ENCODE measurements at places on chromosomes 1 and 21.

GRCh38 chr1:58204284-58204683 lies 342.2 kb downstream of the OMA1 start:
- no peak for DNase-seq

DNA sequence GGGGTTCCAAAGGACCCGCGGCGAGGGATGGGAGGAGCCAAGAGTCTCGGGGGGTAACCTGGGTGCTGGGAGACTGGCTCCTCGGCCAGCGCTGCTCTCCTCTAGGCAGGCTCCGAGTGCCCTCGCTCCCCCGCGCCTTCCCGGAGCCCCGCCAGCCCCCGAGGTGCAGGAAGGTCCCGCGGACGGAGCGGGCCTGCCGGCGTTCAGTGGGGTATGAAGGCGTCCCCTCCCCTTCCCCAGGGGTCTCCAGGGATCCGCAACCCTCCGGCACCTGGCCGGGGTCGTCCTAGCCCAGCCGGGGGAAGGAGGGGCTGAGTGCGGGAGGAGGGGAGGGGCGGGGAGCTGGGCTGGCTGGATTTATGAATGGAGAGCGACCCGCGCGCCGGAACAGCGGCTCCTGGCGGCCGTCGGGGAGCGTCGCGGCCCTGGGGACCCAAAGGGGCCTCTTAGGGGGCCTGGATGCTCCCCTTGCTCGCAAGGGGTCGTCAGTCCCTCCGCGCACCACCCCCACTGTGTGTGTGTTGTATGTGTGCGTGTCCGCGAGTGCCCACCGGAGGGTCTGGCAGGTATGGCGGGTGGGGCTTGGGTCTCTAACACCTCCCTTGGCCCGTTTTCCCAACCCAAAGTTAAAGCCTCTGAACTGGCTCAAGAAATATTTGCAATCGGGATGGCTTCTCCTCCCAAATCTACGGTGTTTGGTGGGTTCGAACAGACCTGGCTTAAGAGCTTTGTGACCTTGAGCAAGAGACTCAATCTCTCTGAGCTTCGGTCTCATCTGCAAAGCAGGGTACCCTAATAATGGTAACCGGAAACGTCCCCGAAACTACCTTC lies 642 bp downstream of the HCRTR1 start:
- peak; percentile 66 for DNase-seq

DNA sequence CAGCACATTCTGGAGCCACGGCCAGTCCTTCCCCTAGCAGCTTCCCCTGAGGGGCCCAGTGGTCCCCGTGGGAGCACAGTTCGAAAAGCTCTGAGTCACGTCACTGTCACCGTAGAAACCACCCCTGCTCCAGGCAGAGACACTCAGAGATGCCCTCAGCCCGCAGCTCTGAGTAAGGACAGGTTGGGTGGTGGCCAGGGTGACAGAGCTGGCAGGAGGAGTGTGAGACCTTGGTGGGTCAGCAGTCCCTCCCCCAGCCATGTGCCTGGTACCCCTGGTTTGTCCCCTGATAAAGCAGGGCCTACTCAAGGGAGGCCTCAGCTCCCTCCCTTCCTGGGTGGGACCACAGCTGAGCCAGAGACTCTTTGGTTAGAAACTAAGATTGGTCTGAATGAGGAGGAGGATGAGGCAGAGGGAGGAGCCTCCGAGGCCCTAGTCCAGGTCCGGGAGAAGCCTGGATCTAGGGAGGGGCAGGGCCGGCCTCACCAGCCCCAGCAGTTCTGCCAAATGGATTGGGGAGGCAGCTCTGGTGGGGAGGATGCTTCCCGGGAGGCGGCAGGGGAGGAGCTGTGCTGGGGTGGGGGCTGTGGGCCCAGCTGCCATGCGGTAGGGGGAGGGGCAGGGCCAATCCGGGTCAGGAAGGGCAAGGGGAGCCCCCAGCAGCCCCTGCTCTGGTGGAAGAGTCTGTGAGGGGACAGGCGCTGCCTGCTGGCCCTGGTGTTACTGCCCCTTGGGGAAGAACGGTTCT lies 55.2 kb downstream of the SLC9A1 start:
- no peak for DNase-seq

DNA sequence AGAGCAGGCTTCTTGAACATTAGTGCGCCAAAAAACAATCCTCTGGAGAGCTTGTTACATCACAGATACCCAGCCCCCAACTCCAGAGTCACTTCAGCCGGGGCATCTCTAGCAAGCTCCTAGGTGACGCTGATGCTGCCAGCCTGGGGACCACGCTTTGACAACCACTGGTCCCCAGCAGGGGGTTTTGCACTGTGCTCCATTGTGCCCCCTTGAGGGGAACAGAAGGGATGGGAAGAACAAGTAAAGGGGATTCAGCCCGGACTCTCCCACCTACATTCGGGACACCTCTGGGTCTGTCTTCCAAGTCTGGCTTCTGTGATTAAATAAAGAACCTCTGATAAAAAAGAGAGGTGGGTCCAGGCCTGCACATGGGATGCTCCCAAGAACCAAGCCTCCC lies 60.4 kb downstream of the ATP5PO start:
- no peak for DNase-seq

DNA sequence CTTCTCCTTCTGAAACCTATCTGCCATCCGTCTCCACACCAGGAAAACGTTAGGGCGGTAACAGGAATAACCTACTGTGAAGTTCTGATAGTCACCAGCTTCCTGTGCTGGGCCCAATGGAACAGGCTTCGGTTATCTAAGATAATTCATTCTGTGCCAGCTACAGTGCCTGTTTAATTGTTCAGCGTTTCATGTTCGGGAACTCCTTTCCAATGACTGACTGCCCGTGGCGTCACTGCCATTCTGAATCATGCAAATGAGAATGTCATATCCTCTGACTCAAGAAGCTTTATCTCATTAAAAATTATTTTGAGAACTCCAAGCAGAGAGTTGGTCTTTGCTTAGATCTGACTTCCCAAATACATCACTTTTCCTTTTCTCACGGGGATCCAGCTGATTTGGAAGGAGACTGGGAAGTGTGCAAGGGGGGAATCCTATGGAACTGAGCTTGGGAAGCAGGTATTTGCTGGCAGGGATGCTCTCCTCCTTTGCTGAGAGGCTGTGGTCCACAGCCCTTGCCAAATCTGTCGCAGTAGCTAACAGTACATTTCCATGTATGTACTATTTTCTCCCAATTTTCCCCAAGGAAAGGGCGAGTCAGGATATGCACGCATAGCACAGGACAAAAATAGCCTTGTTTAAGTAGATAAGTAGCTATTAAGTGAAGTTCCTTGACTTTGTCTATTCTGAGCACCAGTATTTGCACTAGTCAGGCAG lies 358.7 kb downstream of the LTN1 start:
- no peak for DNase-seq

DNA sequence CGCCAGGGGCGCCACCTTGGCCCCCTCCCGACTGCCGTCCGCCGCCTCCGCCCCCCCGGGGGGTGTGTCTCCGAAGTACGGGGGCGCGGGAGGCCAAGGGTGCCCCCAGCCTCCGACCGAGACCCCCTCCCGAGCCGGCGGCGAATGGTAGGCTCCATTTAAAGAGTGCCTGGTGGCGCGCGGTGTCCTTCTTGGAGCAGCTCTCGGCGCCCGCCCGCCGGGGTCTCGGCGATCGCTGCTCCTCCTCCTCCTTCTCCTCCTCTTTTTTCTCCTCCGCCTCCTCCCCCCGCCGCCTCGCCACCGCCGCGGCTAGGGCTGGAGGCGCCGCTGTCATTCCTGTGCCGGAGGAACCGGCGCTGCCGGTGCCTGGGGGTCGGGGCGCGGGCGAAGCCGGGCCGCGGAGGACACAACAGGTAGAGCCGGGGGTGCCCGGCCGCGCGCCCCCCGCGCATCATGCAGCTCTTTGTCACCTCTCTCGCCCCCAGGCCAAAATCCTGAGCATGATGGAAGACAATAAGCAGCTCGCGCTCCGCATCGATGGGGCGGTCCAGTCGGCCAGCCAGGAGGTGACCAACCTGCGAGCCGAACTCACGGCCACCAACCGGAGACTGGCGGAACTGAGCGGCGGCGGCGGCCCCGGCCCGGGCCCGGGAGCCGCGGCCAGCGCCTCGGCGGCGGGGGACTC lies at the start of gene KAZN:
TSS of gene KAZN (plus strand) at position 188 of the 685 bp plus-strand sequence.
- no peak for DNase-seq

GRCh38 chr1:228180271-228180958 lies 14.8 kb downstream of the IBA57 start:
- DNase-seq: no peak

GRCh38 chr1:2023187-2023586 lies 4.0 kb downstream of the GABRD start:
- DNase-seq: no peak

GRCh38 chr1:228283476-228284147 lies 75.8 kb downstream of the OBSCN start:
- DNase-seq: no peak

- no peak for DNase-seq
Measured at GRCh38 chr1:15259622-15260007, 12.6 kb downstream of the FHAD1 start.

DNA sequence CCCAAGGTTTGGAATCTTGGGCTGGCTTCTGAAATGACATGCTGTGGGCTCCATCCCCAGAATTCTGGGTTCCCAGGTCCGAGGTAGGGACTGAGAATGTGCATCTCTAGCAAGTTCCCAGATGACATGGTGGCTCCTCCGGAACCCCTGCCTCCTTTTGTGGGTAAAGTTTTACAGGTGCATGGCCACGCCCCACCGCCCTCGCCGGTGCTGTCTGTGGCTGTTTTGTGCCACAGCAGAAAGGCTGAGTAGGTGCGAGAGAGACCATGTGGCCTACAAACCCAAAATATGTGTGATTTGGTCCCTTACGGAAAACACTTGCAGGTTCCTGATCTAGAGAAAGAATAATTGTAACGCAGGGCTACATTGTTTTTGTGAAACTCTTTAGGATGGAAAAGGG lies 30.9 kb downstream of the SKI start:
- DNase-seq: no peak

DNA sequence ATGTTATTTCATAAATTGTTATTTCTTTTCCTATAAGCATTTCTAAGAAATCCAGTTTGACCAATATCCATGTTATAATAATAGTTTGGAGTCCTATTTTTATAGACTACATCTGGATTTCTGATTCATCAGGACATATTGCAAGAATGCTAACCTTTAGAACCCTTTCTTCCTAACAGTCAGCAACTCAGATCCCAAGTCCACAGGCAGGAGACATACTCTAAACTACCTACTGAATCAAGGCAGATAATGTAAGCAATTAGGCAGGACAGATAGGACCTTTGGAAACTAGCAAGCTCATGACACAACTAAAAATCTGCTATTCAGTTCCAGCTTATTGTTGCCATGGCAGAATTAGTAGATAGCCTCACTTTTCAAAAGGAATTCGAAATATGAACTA lies 104.1 kb downstream of the DENND1B start:
- DNase-seq: no peak

DNA sequence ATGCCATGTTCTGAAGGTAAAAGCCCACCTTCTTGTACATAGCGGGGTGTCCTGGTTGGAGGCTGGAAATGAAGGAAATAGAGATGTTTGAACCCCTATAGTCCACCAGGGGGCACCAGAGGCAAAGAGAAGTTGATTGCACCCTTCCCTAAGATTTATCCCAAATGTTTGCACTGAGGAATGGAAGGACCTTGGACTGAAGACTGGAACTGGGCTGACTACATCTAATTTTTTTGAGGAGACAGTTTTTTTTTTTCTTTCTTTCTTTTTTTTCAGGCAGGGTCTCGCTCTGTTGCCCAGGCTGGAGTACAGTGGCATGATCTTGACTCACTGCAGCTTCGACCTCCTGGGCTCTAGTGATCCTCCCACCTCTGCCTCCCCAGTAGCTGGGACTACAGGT lies 55.3 kb upstream of the EIF4G3 start:
- DNase-seq: peak; percentile 33

DNA sequence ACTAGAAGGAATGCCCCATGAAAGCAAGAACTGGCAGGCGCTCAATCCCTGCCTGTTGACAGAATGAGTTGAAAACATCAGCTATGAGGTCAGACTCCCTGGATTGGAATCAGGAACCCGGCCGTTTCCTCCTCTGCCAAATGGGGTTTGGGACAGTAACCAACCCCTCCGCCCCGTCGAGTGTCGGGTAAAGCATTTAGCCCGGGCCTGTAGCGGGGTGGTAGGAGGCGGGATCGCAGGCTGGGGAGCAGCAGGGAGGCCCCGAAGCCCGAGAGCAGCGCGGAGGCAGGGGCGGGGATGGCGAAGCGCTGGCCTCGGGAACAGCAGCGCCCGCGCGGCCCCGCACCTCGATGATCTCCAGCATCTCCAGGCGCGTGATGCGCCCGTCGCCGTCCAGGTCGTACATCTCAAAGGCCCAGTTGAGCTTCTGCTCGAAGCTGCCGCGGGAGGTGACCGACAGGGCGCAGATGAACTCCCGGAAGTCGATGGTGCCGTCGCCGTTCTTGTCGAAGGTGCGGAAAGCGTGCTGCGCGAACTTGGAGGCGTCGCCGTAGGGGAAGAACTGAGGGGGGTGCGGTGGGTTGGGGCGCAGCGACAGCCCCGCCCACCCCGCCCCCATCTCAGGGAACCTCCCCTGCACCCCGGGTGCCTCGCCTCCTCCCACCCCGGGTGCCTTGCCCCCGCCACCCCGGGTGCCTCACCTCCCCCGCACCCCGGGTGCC lies 7.5 kb downstream of the HPCAL4 start:
- no peak for DNase-seq

DNA sequence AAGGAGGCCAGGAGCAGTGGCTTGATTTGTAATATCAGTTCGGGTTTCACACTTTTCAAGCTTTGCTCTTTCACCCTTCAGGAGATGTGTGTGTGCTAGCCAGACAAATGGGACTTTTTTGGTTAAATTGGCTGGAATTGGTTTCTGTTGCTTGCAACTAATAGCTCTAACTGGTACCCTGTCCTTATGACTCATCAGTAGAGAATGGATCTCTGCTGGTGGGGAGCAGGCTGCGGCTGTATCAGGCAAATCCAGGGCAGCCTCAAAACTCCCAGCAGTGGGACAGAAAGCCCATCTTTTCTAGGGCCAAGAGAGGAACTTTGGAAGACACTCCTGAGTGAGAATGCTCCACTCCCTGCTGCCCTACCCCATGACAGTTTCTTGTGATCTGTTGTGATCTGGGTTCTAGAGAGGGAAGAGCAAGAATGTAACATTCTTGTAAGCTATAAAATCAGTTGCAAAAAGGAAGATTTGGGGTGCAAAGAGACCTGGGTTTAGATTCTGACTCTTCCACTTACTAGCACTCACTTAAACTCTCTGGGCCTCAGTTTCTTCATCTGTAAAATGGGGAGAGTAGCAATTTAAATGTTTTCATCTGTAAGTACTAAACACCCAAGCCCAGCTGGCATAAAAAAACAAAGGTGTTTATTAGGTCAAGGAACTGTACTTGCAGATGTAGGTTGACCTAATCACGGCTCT lies 257.0 kb upstream of the TMEM51 start:
- DNase-seq: no peak

GRCh38 chr1:88060112-88060673 lies 623.9 kb upstream of the PKN2 start:
- no peak for DNase-seq

DNA sequence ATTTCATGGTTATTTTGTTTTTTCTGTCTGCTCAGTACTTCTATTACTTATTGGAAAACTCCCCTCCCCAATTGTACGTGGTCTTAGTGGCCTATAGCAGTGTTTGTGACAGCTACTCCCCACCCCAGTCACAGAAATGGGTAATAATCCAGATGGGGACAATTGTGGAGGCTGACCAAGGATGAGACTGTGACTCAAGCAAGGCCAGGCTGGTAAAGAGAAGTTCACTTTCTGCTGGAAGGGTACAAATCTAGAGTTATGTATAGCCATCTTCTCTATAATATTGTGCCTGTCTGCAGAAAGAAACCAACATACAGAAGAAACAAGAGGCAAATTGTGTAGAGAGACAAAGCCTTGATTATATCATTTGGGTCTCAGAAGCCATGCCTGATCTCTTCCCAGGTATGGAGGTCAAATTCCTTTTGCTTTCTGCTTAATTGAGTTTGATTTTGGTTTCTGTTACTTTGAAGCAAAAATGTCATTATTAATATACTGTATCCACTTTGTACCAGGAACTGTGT lies 270.4 kb downstream of the HLX start:
- DNase-seq: no peak

GRCh38 chr1:54850069-54850730 lies 36.8 kb downstream of the DHCR24 start:
- no peak for DNase-seq

All from 8988T (cell line).